ENCODE measurements at places on chromosomes 3 and 15.

DNA sequence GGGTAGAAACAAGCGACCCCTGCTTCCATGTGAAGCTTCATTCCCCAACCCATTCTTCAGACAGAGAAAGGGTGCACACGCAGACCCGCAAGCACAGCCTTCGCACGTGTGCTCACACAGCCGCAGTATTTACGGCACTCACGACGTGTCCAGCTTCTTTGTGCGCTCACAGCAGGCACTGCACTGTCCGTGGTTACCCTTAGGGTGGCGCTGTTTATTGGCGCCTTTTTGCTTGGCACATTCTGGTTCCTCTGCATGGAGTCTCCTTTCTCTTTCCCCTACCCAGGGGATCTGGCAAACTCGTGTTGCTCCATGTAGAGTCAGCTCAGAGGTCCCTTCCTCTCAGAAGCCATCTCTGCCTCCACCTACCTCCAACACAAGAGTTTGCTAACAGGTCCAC, 115.1 kb downstream of the SLCO3A1 start:
- no peak for DNase-seq

DNA sequence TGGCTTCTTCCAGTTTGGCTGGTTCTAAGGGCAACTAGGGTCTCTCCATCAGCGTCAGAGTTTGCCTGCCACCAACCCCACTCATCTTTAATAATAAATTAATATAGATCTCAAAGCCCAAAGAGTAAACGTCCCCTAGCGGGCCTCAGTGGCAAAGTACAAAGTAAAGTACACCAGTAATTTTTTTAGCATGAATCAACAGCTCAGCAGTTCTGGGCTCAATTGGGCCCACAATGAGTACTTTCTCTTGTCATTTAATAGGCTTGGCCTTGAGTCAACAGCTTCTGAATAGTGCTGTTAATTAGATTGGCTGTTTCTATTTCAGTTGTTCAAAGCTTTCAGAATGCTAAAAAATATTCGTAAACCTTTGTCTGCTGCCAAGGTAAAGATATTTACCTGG, 89.0 kb upstream of the PFN2 start:
- no peak for DNase-seq

GRCh38 chr15:80449825-80450224, 45.6 kb downstream of the ARNT2 start:
- no peak for DNase-seq

GRCh38 chr3:184229394-184230080, at the start of gene VWA5B2:
Gene VWA5B2, plus strand, starts transcription at chr3:184229585. Its CDS starts 944 bp downstream, at chr3:184230529.
- DNase-seq = no peak

GRCh38 chr15:25088261-25088790, 133.5 kb downstream of the SNRPN start:
- no peak for DNase-seq

GRCh38 chr3:21697707-21698106, 53.3 kb downstream of the ZNF385D start:
- no peak for DNase-seq

GRCh38 chr3:195732940-195733339, 12.2 kb downstream of the MUC20 start:
- no peak for DNase-seq

GRCh38 chr3:133268726-133269134, 131.1 kb upstream of the BFSP2 start:
- no peak for DNase-seq

- no peak for DNase-seq
These were observed 164.5 kb upstream of the PROK2 start for GRCh38 chr3:71949442-71949841.

- DNase-seq = peak; percentile 34
These were observed 107.0 kb downstream of the ALCAM start for GRCh38 chr3:105473521-105474223.

- peak; percentile 19 for DNase-seq
These were observed 49.4 kb downstream of the MYZAP start for GRCh38 chr15:57640930-57641682.

DNA sequence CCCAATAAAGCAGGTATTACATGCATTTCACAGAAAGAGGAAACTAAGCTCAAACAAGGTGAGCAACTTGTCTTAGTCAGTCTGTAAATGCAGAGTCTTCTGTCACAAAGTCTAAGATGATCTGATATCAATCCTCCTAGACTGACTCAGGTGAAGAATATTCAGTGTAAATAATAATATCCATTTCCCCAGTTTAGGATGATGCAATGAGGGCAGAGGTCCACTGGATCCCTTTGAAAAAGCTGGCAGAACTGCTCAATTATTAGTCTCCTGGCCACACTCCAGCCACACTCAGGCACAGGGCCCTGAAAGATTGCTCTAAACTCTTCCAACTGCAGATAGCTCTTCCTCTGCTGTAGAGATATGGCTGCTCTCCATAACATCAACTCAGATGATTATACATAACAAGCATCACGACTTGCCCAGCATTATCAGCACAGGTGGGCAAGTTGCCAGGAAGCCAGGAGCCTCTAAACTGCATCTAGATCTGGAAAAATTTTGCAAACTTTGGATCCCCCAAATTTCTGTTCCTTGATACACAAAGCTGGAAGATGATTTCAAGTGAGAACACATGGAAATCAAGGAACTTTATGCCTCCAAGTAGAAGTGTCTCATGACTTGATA, 129.8 kb upstream of the CPNE4 start:
- no peak for DNase-seq

DNA sequence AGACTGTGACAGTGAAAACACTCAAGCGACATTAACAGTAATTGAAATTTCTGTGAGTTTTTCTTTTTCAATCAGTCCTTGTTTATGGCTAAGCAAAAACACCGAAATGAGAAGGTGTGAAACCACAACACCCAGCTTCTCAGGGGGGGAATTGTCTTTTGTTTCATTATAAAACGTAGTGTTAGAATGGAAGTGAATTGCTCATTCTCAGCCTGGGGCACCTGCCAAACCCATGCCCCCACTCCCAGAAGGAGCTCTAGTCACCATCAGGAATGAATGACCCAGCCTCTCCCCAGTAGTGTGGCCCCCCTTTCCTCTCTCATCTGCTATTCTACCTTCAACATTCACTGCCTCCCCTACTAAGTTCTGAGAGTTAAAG, 185.8 kb upstream of the CFAP20DC start:
- DNase-seq = no peak

DNA sequence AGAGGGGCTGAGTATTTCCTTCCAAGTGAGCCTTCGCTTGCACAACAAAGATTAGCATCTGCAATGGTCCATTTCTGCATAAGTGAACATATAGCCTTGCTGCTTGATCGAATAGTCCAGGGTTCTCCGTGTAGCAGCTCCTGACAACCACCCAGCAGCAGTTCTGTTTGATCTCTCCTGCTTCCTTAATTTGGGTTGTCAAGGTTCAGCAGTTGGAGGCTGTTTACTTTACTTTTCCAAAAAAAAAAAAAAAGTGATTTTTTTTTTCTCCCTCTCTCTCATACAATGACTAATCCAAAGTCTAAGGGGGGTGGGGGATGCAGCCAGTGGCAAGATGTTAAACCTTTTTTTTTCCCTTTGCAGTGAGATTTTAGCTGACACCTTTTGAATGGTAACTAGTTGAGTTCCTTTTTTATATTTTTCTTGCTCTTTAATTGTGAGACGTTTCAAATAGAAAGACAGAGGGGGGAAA, 3.6 kb downstream of the FOXP1 start:
- peak; percentile 49 for DNase-seq

DNA sequence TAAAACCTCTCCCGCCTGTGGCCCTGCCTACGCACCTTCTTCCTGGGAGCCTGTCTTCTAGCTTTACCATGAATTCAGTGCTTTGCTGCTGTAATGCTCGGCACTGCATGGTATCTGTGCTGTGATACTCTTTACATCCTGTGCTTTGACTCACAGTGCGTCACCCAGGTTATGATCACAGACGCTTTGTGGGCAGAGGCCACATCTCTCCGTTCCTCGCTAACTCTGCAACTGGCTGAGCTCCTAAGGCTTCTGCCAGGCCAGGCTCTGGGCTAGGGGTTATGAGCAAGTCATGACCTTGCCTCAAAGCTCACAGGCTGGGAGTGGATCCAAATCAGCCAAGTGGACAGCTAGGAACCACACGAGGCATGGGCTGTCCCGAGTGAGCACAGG, 23.2 kb downstream of the SPTBN5 start:
- peak; percentile 2 for DNase-seq

GRCh38 chr3:28089527-28089897, 151.9 kb upstream of the CMC1 start:
- DNase-seq = no peak

GRCh38 chr3:109900783-109901182, 563.4 kb upstream of the DPPA4 start:
- DNase-seq = no peak

Measured in stromal cell of bone marrow (primary cell).